ENCODE measurements at places on chromosomes 13 and 19.
A peak's percentile ranks its signal among the peaks of the same experiment; 100 is the strongest.

DNA sequence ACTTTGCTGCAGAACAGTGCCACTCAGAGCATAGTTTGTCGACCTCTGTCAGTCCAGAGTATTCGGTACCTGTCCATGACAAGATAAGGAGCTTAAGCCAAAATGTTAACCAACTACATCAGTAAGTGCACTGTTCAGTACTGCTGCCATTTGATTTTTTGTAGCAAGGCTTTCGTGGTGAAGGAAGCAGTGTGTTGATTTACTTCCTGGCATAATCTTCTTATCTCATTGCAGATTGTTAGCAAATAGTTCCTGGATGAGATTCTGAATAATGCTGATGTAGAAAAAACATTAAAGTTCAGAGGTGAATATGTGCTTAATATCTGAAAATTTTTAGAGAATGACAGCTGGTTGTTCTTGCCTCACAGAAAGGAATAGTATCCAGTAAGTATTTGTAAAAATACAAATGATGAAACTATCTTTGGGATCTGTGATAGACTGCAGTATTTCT, 85.7 kb downstream of the LRRC63 start:
- DNase-seq, result peak; percentile 67

- DNase-seq, result no peak
These were observed 71.2 kb downstream of the SPACA7 start for GRCh38 chr13:112447306-112447705.

- DNase-seq, result no peak
These were observed 117.8 kb upstream of the SERP2 start for GRCh38 chr13:44255771-44256364.

DNA sequence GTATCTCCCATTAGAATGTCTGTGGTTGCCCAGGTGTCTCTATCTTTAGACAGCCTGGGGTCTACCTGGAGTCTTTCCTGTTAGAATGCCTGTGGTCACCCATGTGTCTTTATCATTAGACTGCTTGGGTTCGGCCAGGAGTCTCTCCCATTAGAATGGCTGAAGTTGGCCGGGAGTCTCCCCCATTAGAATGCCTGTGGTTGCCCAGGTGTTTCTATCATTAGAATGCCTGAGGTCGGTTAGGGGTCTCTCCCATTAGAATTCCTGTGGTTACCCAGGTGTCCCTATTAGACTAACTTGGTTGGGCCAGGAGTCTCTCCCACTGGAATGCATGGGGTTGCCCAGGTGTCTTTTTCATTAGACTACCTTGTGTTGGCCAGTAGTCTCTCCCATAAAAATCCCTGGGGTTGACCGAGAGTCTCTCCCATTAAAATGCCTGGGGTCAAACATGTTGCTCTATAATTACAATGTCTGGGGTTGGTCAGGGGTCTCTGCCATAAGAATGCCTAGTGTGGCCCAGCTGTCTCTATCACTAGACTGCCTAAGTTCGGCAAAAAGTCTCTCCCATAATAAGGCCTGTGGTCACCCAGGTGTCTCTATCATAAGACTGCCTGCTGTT, 1448.7 kb downstream of the UQCRFS1 start:
- no peak for DNase-seq

- DNase-seq, result peak; percentile 88
These were observed 222.5 kb downstream of the OXGR1 start for GRCh38 chr13:96771486-96772367.

- no peak for DNase-seq
These were observed 204.0 kb upstream of the STARD13 start for GRCh38 chr13:33489563-33489962.

DNA sequence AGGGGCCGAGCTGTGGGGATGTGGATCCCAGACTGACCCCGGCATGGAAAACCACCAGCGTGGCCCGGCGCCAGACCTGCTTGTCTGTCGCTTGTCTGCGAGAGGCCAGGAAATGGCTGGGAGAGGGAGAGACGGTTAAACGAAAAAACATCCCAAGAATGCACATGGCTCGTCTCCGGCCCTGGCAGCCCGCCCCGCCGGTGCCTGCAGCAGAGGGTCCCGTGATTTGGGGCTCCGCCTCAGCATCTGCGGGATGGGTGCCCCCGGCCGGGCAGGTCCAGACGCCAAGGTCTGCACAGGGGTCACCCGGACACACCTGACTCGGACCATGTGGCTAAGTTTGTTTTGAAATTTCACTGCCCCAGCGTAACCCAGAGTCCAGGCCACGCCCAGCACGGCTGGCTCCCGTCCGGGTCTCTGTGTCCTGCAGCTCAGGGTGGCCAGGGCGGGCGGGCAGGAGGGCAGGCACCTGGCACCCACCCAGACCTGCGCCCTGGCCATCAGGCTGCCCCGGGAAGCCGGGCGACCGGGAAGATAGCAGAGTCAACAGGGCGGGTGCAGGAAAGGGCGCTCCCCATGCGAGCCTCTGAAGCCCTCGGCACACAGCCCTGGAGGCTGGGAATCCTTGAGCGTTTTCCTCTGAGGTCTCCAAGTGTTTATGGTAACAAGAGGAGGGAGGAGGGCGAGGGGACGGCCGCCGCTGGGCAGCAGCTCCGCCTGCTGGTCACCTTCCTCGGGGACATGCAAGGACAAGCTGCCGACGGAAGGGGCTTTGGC, 103.2 kb downstream of the GADD45B start:
- DNase-seq, result peak; percentile 68

DNA sequence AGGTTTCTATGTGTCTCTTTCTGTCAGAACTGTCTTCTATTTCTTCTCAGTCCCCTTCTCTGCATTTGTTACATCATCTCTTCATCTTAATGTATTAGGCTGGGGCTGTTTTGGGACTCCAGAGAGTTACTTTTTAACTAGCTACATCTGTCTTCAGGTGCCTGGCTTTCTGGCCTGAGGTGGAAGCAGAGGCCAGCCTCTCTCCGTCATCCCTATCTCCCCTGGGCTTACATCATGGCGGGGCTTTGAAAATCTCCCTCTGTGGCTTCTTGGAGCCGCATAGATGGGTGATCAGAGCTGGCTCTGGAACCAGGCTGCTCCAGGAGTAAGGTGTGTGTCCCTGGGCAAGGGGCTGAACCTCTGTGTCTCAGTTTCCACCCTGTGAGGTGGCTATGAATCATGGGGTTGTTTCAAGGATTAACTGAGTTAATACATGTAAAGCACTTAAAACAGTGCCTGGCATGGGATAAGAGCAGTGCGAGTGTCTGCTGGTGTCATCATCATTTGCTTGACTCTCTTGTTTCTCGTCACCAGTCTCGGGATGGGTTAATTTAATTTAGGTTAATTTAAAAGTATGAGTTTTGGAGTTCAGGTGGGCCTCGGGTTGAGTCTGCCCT, 2.0 kb downstream of the EPN1 start:
- no peak for DNase-seq

GRCh38 chr19:53254411-53255341, at the start of gene ZNF677:
Gene ZNF677 (minus strand): TSS chr19:53254873. CDS start chr19:53251550, 3,323 bp downstream.
- peak; percentile 96 for DNase-seq

DNA sequence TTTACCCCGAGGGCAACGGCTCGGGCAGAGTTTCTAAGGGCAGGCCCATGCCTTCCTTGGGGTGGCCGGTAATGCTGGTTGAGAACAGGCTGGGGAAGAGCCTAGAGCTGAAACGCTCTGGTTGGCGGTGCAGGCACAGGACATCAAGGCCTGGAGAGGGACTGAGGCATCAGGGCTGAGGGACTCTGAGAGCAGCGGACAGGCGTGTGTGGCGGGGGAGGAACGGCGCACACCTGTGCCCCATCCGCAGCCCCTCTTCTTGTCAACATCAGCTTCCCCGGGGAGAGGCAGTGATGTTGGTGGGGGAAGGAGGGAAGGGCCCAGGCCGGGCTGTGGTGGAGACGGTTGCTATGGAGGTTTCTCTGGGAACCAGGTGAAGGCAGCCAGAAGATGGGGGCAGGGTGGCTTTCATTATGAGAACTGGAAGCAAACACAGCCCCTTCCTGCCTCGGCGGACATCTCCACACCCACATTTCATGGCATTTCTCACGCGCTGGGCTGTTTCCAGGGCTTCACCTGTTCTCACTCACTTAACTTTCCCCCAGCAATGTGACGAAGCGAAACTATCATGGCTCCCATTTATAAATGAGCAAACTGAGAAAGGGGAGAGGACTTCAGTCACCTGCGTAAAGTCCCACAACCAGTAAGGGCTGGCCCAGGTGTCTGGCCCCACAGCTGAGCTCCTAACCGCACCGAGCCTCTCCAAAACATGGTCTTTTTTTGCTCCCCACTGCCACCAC, 8.2 kb upstream of the ATF5 start:
- no peak for DNase-seq

DNA sequence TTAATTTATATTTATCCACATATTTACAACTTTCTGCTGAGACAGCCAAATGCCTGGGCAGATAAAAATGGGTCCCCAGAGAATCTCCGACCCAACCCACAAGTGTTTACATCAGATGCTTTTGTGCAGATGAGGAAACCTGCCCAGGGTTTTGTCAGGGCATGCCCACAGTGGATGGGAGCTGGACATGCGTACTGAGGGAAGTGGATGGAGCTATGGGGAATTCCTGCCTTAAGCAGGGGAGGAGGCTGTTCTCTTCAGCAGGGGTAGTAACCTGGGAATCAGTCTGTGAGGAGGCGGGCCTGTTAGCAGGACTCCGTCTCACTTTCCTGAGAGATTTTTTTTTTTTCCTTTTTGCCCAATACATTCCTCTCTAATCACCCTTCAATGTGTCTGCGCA, 122.9 kb downstream of the RFC3 start:
- no peak for DNase-seq

- DNase-seq, result no peak
These were observed 2.3 kb downstream of the CLASRP start for GRCh38 chr19:45041125-45041524.

DNA sequence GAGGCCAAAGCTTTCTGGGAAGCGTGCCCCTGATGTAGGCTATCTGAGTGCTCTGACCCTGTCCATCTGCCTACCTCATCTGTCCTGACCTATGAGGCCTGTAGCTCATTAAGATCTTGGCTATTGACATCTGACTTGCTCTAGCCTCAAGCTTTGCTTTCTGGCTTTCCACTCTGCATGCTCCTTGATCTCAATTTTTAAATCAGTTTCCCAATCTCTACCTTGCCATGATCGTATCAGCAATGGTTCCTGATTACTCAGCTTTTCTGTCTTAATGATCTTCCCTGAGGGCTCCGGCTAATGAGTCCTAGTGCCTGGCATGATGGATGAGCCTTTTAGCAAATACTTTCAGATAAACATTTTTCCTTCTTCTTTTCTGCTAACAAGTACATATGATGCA, 262.0 kb downstream of the NDFIP2 start:
- no peak for DNase-seq

- DNase-seq, result no peak
These were observed 162.7 kb downstream of the KLF12 start for GRCh38 chr13:73971481-73971880.

DNA sequence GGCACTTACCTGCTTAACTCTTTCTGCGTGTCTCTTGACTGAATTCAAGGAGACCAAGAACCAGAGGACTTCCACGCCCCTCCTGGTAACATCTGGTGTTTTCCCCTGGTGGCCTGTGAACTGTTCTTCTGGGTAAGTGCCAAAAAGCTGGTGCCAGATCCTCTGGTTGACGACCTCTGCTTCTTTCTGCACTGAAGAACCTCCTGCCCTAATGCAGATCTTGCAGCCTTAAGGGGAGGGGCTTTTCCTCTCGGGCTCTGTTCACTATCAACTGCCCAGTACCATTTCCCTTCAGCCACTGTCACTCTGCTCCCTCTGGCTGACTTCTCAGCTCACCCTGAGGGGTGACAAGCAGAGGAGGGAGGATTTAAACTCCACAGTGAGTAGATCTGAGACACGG, 6.1 kb upstream of the ERVV-1 start:
- DNase-seq, result peak; percentile 63

DNA sequence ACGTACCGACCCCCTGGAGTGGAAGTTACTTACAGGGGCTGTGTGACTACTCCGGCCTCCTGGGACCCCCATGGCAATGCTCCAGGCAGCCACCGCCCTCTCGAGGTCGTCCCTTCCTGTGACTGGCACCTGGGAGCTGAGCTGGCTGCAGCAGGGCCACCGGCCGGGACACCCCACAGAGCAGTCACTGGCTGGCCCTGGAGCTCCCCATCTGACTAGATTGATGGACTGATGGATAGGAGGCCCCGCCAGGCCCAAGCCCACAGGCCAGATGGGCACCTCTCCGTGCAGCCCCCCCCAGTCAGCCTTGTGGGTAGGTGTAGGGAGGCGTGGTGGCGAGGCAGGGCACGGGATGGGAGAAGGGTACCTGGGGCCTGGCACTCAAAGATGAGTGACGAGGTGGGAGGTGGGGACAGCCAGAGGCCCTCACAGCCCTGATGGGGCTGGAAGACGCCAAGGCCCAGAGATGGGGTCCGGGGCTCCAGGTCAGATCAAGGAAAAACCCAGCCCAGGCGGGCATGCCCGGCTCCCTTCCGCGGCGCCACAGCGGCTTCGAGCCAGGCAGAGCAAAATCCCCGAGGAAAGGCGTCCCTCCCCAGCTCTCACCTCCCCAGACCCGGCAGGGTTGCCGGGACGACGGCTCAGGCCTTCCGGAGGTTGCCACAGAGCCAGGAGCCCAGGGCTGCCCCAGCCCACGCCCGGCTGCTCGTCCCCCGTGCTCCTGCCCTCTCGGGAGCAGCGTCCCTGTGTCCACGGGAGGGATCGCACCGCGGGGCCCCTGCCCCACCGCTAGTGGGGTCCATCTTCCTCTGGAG, 8.4 kb downstream of the SLC39A3 start:
- no peak for DNase-seq

DNA sequence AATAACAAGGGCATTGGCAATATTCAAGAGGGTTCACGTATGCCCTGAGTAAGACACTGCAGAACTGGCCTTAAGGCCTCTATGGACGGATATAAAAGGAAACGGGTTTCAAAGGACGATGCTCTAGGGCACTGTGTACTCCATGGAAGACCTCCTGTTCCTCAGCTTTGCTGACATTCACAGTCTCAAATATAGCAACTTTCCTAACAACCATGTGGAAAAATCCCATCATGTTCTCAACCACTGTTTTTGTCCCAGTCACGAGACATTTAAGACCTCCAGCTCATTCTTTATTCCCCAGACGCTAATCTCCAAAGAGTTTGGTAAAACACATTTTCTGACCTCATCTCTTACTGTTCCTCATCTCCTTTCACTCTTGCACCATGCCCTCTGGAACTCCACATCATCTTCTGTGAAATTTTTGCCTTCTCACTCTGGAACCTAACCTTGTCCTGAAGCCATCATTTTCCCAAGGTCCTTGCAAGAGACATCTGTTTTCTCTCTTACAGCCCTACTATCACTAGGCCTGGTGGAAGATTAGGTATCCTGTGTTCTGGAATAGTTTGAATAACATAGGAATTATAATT, 37.6 kb downstream of the SPRY2 start:
- no peak for DNase-seq
